ENCODE measurements at places on chromosomes 5 and 9.

DNA sequence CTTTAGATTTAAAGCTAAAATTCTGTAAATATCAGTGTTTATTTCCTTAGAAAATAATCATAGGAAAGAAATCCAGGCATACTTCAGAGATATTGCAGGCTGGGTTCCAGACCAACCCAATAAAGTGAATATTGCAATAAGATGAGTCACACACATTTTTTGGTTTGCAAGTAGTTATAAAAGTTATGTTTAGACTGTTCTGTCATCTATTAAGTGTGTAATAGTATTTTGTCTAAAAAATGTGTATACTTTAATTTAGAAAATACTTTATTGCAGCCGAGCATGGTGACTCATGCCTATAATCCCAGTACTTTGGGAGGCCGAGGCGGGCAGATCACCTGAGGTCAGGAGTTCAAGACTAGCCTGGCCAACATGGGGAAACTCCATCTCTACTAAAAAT is 6.9 kb upstream of the RIC1 start:
- DNase-seq, result no peak

GRCh38 chr9:68690088-68690487 is 15.0 kb upstream of the PIP5K1B start:
- DNase-seq, result no peak

DNA sequence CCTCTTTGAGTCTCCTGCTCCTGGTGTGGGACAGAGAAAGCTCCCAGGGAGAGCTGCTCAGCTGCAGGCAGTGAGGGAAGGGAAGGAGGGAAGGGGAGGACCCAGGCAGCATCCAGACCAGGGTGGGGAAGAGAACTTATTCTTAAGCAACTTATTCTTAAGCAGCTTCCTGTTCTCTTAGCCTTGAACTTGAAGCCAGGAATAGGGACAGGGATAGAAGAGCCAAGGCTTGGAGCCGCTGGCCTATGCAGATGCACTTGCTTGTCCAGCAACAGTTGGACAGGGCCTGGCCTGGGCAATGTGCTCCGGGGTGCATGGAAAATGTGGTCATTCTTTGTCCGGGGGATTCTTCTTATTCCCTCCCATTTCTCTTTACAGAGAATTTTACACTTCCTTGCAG is 31.4 kb upstream of the SPTLC1 start:
- DNase-seq, result no peak

- DNase-seq, result no peak
Measured at GRCh38 chr5:107289030-107289714, 381.6 kb downstream of the EFNA5 start.

DNA sequence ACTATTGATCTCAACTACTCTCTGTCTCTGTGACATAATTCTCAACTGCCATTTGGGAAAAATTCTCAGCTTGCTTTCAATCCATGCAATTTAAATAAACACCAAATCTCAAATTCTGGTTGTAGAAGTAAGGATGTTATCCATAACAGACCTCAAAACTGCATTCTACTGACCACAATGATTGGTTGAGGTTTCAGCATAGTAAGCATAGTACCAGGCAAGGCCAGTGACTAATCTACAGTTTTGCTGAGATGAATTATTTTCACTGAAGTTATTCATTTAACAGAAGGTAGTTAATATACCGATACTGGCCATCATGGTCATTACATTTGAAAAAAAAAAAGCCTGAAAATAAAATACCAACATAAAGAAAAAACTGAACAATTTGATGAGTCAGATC is 488.0 kb upstream of the CDH18 start:
- no peak for DNase-seq

DNA sequence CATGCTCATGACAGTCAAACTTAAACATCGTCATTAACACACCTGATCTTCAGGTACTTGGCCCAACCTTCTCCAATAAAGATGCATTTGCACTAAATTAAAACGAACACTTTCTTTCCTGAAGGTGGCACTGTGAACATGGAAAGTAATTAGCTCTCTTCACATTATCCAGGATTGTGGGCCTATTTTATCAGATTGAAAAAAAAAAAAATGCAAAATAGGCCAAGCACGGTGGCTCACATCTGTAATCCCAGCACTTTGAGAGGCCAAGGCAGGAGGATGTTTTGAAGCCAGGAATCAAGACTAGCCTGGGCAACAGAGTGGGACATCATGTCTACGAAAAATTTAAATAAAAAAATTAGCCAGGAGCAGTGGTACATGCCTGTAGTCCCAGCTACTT is 14.4 kb upstream of the CDC20B start:
- DNase-seq, result no peak

DNA sequence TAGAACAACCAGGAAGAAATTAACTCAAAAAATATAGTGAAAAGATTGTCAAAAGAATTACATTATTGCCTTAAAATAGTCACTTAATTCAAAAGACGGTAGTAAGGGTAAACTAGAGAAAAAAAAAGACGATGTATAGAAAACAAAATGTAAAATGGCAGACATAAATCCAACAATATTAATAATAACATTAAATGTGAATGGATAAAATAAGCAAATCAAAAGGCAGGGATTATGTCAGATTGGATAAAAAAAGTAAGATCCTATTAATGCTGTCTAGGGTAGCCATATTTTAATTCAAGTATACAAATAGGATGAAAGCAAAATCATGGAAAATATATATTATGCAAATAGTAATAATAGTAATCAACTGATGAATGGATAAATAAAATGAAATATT is 134.0 kb upstream of the ADCY2 start:
- DNase-seq, result no peak

- no peak for DNase-seq
Measured at GRCh38 chr9:8649807-8650206, 850.2 kb upstream of the DMAC1 start.

GRCh38 chr9:121837113-121837961 is 185.9 kb downstream of the DAB2IP start:
- no peak for DNase-seq

DNA sequence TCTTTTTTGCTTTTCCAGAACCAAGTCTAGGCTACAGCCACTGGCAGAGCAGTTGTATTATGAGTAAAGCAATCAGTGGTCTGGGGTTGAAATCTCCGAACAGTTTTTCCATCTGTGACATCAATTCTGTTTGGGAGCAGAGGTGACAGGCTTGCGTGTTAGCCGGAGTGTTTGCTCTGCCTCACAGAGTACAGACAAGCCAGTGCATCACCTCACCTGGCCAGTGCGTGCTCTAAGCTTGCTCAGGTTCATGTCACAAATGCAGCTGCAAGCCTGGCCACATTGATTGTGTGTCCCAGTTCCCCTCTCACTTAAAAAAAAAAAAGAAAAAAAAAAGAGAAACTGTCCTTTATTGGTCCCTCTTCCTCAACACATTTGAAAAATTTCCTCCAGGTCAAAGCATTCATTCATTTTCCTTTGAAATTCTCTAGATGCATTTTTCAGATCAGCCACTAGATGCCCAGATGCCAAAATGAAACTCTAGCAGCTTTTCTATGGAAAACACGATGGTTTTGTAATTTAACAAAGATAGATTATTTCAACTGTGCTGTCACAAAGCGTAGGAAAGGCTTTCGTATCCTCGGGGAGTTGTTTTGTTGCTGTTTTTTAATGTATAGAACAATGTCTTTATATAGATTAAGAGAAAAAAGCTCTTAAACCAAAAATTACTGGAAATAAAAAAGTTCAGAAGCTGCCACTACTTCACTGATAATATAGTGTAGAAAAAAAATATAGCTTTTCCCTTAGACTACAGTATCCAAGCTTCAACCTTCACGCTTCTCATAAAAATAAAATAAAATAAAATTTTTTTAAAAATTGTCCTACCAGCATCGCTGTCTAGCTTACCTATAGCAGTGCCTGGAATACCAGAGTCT is 585.5 kb downstream of the TLE1 start:
- no peak for DNase-seq

DNA sequence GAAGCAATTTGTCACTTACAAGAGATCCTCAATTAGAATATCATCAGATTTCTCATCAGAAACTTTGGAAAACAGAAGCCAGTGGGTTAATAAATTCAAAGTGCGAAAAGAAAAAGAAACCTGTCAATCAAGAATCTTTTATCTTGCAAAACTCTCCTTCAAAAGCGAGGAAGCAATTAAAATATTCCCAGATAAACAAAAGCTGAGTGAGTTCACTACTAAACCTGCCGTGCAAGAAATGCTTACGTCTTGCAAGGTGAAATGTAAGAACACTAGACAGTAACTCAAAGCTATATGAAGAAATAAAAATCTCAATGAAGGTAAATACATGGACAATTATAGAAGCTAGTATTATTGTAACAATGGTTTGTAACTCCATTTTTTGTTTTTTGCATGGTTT is 62.8 kb upstream of the IL33 start:
- no peak for DNase-seq

- DNase-seq, result peak; percentile 21
Measured at GRCh38 chr5:91384671-91385430, 1.7 kb upstream of the ARRDC3 start.

DNA sequence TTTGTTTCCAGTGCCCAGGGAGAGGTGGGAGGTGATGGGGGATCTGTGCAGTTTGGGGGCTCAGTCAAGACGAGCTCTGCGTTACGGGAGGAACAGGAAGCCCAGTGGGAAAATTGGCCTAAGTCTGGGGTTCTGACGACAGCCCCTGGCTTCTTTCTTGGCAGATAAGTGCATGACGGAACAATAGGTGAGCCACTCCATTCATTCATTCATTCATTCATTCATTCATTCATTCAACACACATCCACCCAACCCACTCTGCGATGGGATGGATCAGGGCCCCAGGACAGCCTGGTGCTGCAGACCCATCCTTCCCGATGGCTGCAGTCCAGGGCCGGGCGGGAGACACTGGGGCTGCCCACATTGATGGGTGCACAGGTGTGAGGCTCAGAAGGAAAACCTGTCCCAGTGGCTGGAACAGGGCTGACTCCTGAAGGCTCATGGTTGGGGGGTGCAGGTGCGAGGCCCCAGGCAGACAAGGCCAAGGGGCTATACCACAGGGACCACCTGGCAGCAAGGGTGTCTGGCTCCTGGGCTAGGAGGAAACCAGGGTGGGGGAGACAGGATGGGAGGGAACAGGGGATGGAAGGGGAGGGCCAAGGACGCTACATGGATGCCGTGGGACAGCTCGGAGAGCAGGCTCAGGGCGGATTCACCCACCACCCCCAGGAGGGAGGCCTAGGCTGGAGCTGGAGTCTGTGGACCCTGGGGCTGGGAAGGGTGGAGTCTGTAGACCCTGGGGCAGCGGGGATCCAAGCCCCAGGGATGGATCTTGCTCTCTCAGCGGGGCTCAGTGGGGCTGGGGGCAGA is 1.9 kb upstream of the LCNL1 start:
- no peak for DNase-seq

DNA sequence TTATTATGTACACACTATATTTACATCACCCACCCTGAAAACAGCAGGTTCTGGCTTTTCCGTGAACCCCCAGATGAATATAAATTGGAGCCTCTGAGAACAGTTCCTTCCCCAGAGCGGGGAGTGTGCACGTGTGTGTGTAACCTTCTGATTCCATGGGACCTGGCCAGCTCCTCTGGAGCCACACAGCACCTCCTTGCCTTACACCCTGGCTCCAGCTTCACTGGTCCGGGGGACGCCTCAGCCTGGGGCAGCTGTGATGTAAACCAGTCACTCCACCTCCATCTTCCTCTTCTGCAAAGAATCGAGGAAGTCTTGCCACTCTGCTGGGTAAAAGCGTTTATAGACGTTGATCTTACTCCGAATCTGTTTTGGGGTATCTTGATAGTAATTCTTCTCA is 4.4 kb downstream of the NOP16 start:
- no peak for DNase-seq

DNA sequence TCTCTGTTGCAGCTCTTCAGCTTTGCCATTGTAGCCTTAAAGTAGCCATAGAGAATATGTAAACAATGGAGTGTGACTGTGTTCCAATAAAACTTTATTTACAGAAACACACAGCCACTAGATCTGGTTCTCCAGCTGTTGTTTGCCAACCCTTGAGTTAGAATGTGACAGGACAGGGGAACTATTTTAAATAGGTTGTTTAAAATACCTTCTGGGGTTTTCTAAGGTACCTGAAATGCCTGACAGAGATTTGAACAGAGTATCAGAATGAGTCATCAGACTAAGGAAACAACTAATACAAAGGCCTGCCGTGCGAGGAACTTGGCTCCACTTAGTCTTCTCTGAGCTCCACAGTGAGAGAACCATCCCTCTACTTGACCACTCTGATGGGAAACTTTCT is 85.4 kb downstream of the HSD17B4 start:
- no peak for DNase-seq

DNA sequence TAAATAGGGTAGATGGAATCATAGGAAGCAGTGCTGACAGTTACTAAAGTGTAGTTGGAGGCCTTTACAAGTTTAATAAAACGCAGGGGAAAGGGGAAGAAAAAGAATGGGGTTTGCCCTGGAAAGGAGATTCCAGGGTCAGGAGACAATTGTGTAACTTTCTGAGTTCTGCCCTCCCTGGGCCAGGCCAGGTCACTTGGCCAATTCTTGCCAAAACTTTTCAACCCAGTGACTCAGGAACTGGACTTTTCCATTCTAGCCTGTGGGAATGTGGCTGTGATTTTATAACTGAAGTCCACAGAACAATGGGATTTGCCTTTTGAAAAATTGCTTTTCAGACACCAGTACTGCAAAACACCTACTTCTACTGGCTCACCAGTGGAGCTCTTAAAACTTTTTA is 289.8 kb upstream of the ANKRD55 start:
- no peak for DNase-seq

DNA sequence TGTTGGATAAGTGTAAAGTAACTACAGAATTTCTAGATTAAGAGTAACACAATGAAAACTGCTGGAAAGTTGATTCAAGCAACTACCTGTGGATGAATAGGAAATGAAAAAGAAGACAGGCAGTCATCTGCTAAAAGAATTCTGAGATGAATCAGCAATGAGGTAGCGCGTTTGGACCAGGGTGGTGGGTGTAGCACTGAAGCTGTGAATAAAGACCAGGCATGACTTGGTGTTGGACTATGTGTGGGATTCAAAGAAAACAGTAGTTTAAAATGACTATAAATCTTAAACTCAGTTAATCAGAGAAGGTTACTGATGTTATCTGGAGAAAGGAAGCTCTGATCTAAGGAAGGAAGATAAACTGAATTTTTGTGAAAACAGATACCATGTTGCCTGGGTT is 159.8 kb downstream of the FBN2 start:
- DNase-seq, result no peak

- DNase-seq, result no peak
Measured at GRCh38 chr9:27353474-27354229, 56.7 kb upstream of the EQTN start.
